ENCODE measurements at places on chromosomes 12 and 14.

- DNase-seq: no peak
These were observed 28.3 kb upstream of the GALNT9 start for GRCh38 chr12:132357623-132358186.

DNA sequence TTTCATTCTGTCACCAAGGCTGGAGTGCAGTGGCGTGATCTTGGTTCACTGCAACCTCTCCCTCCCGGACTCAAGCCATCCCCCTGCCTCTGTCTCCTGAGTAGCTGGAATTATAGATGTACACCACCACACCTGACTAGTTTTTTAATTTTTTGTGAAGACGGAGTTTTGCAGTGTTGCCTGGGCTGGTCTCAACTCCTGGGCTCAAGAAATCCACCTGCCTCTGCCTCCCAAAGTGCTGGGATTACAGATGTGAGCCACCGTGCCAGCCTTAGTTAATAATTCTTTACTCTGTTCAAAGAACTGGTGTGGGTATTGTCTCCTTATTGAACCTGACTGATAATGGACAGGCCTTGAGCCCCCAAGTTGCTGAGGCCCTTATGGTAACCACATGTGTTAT, 10.4 kb upstream of the KRT7 start:
- no peak for DNase-seq

GRCh38 chr14:94081386-94081820, 293 bp downstream of the IFI27L1 start:
- no peak for DNase-seq

GRCh38 chr12:6666211-6666610, 3.3 kb upstream of the ING4 start:
- no peak for DNase-seq

DNA sequence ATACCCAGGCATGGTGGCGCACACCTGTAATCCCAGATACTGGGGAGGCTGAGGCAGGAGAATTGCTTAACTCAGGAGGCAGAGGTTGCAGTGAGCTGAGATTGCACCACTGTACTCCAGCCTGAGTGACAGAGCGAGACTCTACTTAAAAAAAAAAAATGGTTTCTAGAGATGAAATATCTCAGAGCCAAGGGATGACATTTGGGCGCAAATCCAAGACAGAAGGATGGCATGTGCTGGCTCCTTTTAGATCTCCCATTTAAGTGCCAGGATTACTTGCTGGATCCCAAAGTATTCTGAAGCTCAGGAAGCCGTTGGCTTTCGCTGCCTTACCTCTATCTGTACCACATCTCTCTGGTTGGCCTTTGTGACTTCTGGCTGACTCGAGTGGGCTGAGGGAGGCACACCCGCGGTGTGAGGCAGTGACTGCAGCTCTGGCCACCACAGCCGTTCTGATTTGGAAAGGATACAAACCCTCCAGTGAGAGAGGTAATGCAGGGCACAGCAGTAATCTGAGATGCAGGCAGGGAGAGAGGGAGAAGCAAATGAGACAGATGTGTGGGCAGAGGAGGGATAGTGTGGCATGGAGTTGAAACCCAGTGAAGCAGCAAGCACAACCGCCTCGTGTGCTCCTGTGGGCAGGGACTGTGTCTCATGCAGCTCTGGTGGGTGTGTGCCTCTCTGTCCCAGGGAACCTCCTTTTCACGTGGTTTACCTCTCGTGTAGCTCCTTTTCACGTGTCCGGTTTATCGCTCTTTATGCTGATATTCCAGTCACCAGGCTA, 4.9 kb downstream of the B4GALNT3 start:
- DNase-seq: no peak
